HCT116 (cell line): ENCODE measurements at places on chromosomes 2 and 18.

DNA sequence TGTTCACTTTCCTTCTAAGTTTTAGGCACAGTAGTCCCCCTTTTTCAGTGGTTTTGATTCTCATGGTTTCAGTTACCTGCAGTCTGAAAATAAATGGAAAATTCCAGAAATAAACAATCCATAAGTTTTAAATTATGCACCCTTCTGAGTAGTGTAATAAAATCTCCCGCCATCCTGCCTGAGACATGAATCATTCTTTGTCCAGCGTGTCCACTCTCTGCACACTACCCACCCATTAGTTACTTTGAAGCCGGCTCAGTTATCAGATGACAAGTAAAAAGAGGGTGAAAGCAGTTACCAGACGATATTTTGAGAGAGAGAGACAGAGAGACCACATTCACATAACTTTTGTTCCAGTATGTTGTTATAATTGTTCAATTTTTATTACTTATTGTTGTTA lies 400.5 kb downstream of the TMX3 start:
- no peak for DNase-seq

- DNase-seq: no peak
Observed at GRCh38 chr18:62458346-62458745, 64.5 kb upstream of the ZCCHC2 start.

DNA sequence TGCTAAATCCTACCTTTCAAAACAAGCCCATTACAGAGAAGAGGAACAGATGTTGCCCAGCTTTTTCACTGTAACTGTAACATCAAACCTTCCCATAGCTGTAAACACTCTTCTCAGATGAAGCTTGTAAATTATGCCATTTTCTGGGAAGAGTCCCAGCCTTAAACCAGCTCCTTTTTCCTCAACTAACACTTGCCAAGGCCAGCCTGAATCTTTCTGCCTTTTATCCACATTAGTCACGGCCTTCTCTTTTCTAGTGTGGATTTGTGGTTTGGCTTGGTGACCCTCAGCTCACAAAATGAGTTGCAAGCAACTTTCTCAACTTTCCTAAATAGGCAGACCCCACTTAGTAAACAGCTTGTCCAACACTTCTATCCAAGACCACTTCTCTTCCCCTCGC lies 90.2 kb downstream of the CABLES1 start:
- no peak for DNase-seq

GRCh38 chr2:237423891-237424290 lies 9.9 kb upstream of the COL6A3 start:
- no peak for DNase-seq

DNA sequence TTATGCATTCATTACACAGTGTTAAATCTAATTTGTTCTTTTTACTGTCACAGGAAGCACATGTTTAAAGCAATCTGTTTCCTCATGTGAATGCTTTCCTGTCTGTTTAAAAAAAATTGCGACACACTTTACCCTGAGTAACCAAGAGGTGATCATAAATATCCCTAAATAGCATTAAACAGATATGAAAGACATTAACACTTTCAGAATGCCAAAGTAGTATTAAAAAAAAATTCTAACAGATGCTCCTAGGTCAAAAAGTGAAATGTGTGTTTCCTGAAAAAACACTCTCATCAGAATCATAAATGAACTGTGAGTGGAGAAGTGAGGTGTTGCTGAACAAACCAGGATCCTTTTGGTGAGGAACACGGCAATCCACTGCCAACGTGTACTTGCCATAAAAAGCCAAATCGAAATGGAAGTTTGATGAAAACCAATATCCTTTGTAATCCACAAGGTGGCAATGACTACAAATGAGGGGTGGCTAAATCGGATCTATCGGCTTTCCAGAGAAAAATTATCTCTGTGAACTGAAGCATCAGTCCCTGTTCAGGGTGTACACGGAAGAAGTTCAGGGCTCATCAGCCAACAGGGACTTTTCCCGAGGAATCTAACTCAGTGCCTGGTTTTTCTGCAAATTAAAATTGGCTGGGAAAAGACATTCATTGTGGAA lies 248.9 kb downstream of the TCF4 start:
- no peak for DNase-seq

- DNase-seq: no peak
Observed at GRCh38 chr2:173580351-173580750, 225.7 kb downstream of the CDCA7 start.

- DNase-seq: no peak
Observed at GRCh38 chr2:21289989-21290388, 166.2 kb downstream of the TDRD15 start.

DNA sequence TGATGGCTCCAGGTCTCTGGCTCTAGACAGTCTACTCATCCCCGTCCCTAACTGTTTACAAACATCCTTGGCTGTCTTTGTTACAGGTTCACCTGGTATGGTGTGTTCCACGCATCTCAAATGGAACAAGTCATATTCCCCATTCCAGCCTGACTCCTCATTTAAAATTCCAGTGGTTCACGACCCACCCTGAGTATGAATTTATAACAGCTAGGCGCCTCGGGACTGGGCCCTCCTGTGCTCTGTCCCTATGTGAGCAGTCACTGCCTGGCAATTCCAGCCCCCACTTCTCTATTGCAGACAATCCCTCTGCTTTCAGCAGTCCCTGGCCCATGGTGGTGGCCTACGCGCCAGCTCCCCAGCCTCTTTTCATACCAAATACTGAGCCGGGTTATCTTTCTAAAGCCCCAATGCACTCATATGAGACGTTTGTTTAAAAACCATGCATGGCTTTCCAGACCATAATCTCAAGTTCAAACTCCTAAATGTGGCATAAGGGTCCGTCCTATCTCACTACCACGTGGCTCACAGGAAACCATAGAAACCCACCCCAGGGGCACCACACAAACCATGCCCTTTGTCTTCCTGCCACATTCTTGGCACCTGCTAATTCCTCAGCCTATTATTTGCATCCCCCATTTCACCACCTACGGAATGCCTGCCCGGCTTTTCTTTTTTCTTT lies 1.6 kb downstream of the SERPINB8 start:
- no peak for DNase-seq

DNA sequence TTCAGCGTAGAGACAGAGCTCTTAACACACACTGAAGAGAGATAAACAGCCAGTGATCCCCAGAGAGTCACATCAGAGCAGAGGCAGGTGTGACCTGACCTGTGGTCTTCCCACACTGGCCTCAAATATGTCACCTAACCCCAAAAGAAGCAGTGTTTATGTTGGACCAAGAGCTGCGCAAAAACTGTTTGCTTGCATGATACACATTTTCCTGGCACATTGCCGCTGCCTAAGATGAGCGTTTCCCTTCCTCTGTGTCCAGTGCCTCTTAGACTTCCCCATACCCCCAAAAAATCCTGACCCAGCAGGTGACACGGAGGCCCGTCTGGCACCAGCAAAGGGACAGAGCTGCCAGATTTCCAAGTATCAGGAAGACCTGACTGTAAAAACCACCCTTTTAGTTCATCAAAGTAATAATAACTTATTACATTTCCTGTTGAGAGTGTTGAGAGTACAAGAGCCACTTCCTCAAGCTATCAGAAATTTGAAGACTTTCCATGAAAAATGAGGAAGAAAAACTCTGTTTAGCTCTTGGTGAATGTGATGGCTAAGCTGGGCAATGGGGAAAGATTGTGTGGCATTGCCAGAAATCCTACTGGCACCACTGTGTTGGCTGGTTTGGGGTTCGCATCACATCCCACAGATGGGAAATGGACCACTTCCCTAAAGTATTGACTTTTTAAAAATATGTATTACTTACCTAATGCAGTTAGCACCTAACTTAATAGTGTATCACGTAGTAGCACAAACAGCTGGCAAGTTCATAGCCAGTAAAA lies 6.7 kb downstream of the TNFRSF11A start:
- DNase-seq: no peak

GRCh38 chr2:173291412-173291811 lies 63.3 kb upstream of the CDCA7 start:
- no peak for DNase-seq

- no peak for DNase-seq
Observed at GRCh38 chr2:180991820-180992219, 11.4 kb downstream of the UBE2E3 start.

DNA sequence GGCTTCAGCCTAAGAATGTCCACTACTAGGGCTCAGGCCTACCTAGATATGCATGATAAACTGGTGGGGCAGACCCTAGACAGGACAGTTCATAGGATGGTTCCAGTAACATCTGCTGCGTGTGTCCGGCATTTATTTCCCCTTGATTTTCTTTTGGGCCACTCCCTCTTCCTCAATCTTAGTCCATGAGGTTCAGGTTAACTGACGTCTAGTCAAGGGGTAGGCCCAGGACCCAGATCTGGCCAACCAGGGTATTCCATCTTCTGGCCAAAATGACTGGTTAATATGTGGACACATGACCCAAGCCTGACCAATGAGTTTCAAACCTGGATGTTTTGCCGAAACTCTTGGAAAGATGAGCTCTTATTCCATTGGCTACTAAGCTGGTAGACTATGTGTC lies 15.2 kb downstream of the TMEM247 start:
- DNase-seq: no peak

- DNase-seq: no peak
Observed at GRCh38 chr2:135132314-135132713, 80.2 kb downstream of the RAB3GAP1 start.

DNA sequence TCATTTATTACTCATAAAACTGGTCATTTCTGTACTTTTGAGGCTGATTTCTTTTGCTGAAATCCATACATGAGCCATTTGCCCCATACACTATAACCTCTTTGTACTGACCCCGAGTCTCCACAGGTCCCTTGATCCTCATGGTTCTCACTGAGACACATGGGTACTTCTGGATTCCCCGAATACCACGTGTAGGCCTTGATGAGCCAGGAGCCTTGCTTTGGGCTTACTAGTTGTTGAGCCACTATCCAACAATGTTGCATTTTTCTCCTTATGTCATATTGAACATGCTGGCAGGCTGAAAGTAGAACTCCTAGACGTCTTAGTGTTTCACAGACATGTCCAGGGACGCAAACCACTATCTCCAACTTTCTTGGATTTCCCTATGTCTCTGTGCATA lies 2.4 kb upstream of the FBXO11 start:
- DNase-seq: no peak

- no peak for DNase-seq
Observed at GRCh38 chr2:14016289-14016955, 616.1 kb upstream of the LRATD1 start.

- DNase-seq: peak; percentile 88
Observed at GRCh38 chr2:168198476-168199207, 48.8 kb downstream of the STK39 start.

DNA sequence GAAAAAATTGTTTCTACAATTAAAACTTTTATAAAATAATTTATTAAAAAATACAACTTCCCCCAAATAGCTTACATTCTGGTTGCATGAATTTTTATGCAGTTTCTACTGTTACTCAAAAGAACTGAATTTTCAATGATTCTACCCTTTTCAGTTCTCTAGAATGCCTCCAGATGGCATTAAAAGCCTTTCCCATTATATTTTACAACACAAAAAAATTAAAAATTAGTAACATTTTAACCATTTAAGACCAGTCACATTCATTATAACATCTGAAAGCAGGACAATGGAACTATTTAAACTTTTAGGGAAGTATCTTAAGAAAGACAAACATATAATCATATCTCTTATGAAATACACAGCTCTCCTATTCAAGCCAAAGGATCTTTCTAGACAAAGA lies 236.0 kb upstream of the REV1 start:
- no peak for DNase-seq

DNA sequence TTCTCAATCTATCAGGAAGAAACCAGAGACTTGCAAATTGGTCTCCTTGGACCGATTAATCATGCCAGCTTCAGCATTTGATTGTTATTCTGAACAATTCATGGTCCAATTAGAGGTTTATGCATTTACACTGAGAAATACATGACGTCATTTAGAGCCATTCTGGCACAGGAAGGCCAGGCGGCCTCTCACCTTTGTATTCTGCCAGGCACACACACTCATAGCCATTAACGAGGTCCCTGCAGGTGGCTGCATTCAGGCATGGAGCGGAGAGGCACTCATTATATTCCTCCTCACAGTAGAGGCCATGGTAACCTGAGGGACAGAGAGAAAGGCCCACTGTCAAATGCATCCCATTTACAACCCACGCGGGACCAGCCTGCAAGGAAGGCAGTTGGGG lies 146.8 kb upstream of the PID1 start:
- no peak for DNase-seq

DNA sequence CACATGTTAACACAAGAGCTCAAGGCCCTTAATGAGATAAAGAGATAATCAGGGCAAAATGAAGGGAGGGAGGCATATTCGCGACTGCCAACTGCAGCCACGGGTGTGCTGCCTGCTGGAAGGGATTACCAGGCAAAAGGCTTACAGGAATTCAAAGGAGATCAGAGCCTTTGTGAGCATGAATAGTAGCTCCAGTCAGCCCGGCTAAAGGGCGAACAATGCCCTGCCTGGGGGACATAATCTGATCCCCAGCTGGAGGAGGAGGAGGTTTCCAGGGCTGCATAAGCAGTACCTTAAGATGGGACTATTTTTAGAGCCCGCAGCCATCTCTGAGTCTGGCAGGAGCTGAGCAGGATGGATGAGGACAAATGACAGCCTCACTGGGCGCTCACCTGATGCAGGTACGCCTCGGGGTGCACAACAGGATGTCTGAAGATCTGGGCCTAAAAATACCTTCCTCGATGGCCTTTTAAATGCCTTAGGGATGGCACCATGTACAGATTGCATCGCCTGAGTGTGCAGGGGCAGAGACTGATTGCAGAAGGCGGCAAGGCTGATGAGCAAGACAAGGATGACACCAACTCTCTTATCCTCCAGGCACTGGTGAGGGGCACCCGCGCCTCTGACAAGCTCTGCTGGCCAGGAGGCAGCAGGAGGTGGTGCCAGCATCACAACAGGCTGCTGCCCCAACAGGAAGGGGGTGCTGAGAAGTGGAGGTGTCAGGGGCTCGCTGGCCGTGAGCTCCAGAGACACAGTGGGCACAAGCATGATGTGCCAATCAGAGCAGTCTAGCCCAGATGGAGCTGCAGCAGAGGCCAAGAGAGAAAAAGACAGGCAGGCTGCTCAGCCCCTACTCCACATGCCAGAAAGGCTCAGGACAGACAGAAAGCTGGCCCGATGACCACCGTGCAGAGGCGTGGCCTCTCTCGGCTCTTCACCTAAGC lies 111.4 kb downstream of the EIPR1 start:
- DNase-seq: no peak

GRCh38 chr2:62858231-62858832 lies 152.8 kb downstream of the EHBP1 start:
- DNase-seq: no peak

DNA sequence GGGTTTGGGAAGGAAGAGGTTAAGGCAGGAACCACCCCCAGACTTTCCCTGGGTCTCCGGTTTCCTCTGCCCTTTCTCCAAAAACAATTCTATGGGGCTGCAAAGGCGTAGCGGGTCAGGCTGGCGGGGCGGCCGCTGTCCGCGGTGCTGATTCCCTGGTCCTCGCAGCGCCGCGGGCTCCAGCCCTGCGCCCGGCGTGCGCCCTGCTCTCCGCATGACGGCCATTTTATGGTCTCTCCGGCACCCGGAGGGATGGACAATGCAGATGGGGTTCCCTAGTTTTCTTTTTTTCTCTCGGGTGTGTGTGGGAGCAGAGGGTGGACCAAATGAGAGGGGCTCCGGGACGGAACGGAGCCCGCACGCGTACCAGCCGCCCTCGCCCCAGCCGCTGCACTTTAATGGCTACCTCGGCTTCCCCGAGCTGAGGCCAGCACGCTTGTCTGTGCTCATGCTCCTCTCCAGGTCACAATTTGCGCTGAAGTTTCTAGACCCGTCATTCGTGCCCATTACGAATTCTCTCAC lies 1.6 kb downstream of the ST8SIA3 start:
- no peak for DNase-seq

GRCh38 chr18:23992089-23992940 lies 22.2 kb upstream of the TTC39C start:
- DNase-seq: no peak

GRCh38 chr2:179837408-179837807 lies 24.0 kb downstream of the ZNF385B start:
- DNase-seq: no peak
